ENCODE measurements at places on chromosomes 11 and 22.

GRCh38 chr11:61350803-61351202, 10.9 kb downstream of the CYB561A3 start:
- no peak for DNase-seq

GRCh38 chr11:59716051-59716450, 2.4 kb upstream of the OR10V1 start:
- peak; percentile 13 for DNase-seq

GRCh38 chr22:41078931-41079330, 13.5 kb upstream of the EP300 start:
- no peak for DNase-seq

- DNase-seq: no peak
Measured at GRCh38 chr11:27391331-27392015, 28.5 kb upstream of the CCDC34 start.

DNA sequence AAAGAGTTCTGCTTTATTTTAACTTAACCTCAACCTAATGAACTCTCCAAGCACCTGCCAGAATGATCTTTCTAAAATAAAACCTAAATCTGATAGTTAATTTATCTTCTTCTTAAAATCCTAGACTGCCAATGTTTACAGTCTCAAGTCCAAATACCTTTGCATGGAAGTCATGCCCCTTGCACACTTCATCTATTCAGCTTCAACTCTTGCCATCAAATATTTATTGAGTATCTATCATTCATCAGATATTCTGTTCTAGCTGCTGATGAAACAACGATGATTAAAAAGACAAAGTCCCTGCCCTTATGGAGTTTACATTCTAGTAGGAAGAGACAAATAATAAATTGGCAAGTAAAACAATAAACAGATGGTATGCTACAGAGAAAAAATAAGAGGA, 101.7 kb downstream of the APOL5 start:
- no peak for DNase-seq

- DNase-seq: no peak
Measured at GRCh38 chr11:47342036-47342803, 10.3 kb downstream of the MYBPC3 start.

GRCh38 chr11:27904358-27905055, 203.4 kb downstream of the KIF18A start:
- no peak for DNase-seq

DNA sequence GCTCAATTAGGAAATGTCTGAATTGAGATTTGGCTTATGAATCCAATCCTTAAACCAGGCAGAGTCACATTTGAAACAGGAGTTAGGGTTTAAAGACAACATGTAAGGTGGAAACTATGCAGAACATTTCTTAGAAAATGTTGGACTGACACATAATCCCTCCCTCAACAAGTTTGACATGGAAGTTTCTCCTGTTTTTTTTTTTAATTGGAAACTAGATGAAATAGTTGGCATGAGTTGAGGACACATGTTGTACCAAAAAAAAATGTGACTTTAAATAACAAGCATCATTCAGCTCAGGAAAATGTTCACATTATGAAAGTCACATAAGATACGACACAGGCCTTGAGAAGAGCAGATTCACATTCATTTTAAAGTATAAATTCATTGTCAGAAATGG, 154.9 kb upstream of the DDI1 start:
- DNase-seq: no peak

GRCh38 chr11:120854988-120855387, 168.9 kb upstream of the TBCEL start:
- no peak for DNase-seq

- no peak for DNase-seq
Measured at GRCh38 chr11:2577991-2578928, 121.5 kb downstream of the KCNQ1OT1 start.

DNA sequence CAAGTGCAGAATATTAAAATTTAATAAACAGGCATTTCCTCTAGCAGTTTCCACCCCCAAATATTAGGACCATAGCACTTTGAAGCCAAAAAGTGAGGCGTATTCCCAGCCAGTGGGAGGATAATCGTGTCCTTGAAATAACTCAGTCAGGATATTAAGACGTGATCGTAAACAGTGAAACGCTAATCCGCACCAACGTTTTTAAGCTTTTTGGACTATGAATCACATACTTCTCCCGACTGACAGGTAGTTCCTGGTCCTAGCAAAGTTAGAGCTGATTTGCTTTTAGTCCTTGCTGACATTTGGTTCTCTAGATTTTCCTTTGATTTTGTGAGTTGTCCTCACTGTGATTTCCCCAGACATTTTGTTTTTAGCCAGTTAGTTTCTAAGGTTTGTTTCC, 197.1 kb upstream of the ARHGAP20 start:
- no peak for DNase-seq

DNA sequence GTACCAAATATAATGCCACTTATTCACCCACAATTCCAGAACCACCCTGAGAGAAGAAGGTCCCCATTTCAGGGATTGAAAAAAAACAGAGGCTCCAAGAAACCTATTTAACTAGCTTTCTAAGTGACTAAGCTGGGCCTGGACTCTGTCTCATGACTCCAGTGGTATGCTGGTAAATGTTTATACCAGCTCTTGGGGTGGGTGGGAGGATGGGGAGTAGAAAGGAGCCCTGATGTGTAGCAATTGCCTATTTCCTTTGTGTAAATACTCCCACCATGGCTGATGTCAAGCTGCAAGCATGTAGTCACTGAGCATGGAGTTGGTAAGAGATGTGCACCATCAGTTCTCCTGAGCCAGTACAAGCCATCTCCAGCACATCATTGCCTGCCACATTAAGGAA, 2.8 kb downstream of the PRG3 start:
- no peak for DNase-seq

GRCh38 chr22:20777420-20778177, 3.7 kb downstream of the SERPIND1 start:
- DNase-seq: no peak

- DNase-seq: no peak
Measured at GRCh38 chr22:42368379-42369249, 63.6 kb downstream of the NFAM1 start.

DNA sequence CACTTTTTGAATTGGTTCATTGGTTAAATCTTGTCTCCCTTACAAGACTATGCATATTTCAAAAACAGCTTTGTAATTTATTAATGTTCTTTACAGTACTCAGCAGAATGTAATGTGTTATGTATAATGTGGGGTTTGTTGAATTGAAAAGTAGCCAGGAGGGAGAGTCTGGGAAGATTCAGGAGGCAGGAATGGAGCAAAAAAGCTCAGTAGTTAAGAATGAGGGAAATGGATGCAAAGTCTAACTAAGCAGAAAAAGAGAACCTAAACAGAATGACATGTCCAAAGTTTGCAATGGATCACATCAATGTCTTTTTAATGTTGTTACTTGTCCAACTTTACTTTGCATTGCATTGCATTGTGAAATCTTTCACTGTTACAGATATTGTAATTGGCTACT, 86.5 kb upstream of the CARD18 start:
- DNase-seq: no peak

GRCh38 chr11:110763249-110764011, 51.2 kb upstream of the ARHGAP20 start:
- no peak for DNase-seq

GRCh38 chr22:45317551-45318167, 7.9 kb downstream of the FAM118A start:
- no peak for DNase-seq

GRCh38 chr11:83448686-83449085, 162.5 kb upstream of the CCDC90B start:
- DNase-seq: no peak

DNA sequence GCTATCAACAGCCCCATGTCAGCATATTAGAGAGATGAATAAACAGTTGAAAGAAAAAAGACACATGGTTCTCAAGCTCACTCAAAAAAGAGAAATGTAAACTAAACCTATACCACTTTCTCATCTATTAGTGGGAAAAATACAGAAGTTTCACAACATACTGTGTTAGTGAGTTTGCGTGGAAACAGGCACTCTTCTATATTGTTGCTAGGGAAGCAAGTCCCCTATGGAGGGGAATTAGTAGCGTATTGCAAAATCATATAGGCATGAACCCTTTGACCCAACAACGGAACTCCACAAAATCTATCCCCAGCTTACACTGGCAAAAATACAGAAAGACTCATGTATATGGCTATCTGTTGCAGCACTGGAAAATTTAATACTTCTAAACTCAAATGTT, 14.2 kb upstream of the RFPL2 start:
- no peak for DNase-seq

DNA sequence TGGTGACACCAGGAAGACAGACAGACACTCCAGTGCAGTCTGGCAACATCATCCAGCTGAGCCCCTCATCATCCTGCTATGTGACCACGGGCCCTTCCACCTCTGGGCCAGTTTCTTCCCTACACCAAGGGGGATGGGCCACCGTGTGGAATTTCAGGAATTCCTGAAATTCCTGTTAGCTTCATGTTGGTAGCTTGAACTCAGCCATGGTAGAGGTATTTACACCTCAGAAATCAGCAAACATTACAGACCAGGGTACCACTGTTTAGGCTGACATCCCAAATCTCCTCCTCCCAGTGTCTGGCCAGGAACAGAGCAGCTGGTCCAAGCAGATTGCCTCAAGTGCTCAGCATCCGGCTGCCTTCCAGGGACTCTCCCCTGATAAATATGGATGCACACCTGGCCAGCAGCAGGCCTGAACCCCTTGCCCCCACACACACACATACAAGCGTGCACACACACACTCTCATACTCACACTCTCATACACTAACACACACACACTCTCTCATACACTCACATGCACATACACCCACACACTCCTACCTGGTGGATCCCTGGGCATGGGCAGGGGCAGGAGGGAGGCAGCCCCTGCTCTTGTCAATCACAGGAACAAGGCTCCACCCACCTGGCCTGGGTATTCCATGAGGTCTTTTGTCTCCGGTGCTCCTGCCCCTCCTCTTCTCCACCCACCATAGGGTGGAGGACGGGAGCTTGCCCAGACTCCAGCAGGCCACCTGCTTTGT, 85.2 kb downstream of the BUD13 start:
- no peak for DNase-seq

DNA sequence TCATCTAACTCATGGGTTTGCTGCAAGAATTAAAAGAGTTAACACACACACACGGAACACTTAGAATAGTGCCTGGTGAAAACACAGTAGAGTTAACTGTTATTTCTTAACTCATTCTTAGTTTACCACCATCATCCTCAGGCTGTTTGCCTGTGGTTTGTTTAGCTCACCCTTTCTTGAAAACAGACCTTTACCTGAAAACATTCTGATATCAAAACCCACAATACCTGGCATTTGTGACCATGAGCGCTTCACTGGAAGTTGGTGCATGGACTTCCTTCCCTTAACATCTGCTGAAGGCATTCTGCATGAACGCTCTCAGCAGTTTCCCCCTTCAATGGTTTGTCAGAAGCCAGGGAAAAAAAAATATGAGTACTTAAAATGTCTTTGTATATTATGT, 256.0 kb downstream of the ETS1 start:
- no peak for DNase-seq

GRCh38 chr11:44725016-44725685, 1.6 kb upstream of the TSPAN18 start:
- no peak for DNase-seq

GRCh38 chr22:32562401-32562800, 87.8 kb downstream of the FBXO7 start:
- no peak for DNase-seq

GRCh38 chr11:69297787-69298266, 3.9 kb downstream of the MYEOV start:
- no peak for DNase-seq

GRCh38 chr11:33005175-33005574, 10.5 kb upstream of the DEPDC7 start:
- DNase-seq: no peak

DNA sequence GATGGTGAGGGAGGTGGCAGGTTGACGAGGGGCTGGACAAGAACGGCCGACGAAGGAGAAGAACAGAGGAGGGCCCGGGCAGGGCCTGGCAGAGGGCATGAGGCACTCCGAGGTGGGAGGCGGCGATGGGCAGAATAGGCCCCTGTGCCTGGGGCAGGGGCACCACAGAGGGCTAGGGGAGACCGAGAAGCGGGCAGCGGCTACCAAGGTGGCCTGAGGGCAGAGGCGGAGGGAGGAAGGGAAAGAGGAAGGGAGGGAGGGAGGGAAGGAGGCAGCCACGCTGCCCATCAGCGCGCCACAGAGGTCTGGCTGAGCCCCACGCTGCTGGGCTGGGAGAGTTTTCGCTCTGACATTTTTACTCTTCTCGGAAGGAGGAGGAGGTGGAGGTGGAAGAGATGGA, 11.3 kb downstream of the LSP1 start:
- no peak for DNase-seq

DNA sequence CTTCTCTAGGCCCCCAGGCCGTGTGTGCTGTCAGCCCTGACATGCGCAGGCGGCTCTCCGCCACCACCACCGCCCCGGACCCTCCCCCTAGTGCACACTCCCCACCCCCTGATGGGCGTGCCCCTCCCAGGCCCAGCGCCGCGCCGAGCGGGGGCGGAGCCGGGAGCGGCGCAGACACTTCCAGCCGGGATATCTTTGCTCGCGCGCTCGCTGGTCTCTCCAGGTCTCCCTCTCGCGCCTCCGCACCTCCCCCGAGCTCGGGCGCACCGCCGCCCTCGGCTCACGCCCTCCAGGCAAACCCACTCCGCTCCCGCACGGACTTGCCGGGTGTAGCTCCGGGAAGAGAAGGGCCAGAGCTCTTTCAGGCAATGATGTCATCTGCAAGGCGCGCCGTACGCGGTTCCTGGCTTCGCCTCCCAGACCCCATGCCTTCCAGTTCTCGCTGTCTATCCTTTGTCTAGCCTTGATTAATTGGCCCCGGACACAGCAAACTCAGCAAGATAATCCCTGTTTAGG, at the start of gene SCN3B:
Gene SCN3B, minus strand, starts transcription at position 59 of the 516 bp plus-strand sequence. CDS start 823 bp downstream, outside the sequence.
- DNase-seq: peak; percentile 86

GRCh38 chr11:33222052-33222750, 35.0 kb upstream of the HIPK3 start:
- no peak for DNase-seq

DNA sequence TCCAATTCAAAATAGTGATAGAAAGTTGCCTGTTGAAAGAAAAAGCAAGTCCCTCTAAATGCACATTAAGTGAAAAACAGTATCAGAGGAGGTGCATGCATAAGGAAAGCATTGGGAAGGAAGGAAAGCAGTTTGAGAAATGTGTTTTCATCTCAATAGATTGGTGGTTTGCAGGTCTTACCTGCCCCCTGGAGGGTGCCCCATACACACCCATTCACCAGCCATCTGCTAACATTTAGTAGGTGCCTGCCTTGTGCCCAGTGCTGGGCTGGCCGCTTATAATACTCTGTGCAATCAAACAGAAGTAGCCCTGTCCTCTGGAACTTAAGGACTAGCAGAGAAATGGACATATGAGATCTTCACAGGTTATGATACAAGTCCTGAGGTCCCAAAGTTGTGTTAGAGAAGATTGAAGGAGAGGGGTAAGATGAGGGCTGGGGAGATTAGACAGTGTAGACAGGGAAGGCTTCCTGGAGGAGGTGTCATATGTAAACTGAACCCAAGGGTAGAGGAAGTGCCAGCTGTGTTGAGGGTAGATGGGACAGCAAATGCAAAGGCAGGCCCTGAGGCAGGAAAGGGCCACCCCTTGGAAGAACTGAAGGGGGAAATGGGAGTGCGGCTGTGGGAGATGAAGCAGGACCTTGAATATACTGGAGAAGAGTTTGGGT, 184.2 kb downstream of the MN1 start:
- DNase-seq: no peak

Data from D721Med (cell line).